ENCODE measurements at places on chromosomes 12 and 14.

- DNase-seq = no peak
These were observed 268.3 kb downstream of the TMTC2 start for GRCh38 chr12:82955043-82955442.

- DNase-seq = no peak
These were observed 1.2 kb downstream of the SNX6 start for GRCh38 chr14:34628681-34629135.

- DNase-seq = no peak
These were observed 154.4 kb upstream of the DIO3 start for GRCh38 chr14:101406921-101407320.

GRCh38 chr12:122310626-122311333 is 44.5 kb upstream of the VPS33A start:
- no peak for DNase-seq

GRCh38 chr12:82554529-82554928 is 132.2 kb upstream of the TMTC2 start:
- no peak for DNase-seq

DNA sequence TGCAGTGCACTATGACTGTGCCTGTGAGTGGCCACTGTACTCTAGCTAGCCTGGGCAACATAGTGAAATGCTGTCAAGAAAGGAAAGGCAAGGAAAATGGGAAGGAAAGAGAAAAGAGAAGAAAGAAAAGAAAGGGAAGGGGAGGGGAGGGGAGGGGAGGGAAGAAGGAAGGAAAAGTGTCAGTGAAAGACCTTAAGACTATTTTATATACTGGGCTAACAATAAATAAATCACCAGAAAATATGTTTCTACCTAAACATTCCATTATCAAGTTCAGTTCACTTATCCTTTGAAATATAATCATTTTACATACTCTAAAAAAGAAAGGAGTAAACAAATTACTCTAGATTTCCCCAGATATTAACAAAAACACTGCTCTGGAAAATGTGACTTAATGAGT is 22.1 kb downstream of the COCH start:
- no peak for DNase-seq

GRCh38 chr12:16121953-16122352 is 155.5 kb downstream of the SLC15A5 start:
- no peak for DNase-seq

- no peak for DNase-seq
These were observed 199.6 kb upstream of the TMEM260 start for GRCh38 chr14:56379956-56380355.

DNA sequence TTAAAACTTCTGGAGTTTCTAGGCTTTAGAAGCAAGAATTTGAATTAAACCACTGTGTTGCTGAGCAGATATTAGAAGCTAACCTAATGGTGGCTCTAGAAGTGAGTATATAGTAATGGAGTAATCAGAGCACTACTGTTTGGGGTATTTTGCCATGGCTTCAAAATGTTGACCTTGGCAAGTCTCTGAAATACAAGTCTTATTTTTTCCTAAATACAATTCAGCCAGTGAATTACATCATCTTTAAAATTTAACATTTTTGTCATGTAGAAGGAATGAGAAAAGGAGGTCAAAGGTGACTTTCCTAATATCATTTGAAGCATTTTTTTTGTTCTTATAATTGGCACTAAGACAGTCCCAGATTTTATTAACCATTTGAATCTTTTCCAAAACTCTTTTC is 25.2 kb downstream of the PMCH start:
- no peak for DNase-seq

GRCh38 chr12:64526859-64527258 is 74.9 kb downstream of the TBK1 start:
- no peak for DNase-seq

All from hematopoietic multipotent progenitor cell treated with erythropoietin and hydrocortisone succinate and interleukin-3 and kit ligand, for 15 days (in vitro differentiated cells).